ENCODE measurements at places on chromosomes 1 and 21.

DNA sequence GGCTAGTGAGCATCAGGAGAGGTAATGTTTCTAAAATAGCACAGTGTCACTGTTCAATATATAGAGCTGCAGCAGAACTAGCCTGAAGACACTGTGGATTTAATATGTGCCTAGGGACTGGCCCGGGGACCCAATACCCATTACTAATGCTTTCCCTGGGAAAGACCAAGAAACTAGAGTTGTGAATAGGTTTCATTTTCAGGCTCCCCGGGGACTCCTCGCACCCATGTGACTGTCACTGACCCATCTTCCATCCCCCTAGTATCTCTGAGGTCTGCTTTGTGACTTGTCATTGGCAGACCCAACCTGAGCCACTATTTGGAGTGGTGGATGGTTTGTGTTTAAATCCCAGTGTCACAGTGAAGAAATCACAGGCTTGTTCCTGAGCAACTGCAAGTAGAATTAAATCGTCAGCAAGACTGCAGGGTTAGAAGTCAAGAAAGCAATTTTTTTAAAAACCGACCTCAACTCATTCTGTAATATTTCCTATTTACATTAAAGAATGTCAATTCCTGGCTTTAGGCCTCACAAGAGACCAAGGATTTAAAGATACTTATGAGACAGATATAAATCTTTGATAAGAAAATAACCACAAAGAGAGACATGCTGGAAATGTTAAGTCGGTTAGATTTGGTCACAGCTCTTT is 130.0 kb upstream of the TNR start:
- DNase-seq: no peak

DNA sequence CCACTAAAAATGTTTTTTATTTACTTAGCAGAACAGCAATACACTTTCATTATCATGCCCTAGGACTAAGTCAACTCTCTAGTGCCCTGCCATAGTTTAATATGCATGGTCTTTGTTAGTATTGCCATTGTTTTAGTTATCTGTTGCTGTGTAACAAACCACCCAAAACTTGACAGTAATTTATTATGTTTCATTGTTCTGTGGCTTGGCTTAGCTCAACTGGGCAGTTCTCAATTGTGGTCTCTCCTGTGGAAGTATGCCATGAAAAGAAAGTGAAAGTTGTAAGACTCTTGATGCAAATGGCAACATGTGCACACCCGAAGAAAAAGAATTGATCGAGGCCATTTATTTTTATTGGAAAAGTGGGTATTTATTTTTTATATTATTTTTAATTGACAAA is 206.3 kb upstream of the KCTD3 start:
- no peak for DNase-seq

GRCh38 chr1:43954036-43954435 is 7.3 kb downstream of the IPO13 start:
- DNase-seq: no peak

DNA sequence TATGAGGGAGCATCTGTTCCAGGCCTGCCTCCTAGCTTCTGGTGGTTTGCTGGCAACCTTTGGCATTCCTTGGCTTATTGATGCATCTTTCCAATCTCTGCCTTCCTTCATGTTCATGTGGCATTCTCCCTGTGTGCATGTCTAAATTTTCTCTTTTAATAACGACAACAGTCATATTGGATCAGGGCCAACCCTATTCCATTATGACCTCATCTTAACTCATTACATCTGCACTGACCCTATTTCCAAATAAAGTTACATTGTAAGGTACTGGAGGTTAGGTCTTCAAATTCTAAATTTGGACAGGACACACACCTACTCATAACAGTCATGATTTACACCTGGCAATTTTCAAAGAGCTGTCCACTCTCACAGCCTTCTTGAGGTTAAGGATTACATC is 117.2 kb upstream of the FGGY start:
- DNase-seq: no peak

DNA sequence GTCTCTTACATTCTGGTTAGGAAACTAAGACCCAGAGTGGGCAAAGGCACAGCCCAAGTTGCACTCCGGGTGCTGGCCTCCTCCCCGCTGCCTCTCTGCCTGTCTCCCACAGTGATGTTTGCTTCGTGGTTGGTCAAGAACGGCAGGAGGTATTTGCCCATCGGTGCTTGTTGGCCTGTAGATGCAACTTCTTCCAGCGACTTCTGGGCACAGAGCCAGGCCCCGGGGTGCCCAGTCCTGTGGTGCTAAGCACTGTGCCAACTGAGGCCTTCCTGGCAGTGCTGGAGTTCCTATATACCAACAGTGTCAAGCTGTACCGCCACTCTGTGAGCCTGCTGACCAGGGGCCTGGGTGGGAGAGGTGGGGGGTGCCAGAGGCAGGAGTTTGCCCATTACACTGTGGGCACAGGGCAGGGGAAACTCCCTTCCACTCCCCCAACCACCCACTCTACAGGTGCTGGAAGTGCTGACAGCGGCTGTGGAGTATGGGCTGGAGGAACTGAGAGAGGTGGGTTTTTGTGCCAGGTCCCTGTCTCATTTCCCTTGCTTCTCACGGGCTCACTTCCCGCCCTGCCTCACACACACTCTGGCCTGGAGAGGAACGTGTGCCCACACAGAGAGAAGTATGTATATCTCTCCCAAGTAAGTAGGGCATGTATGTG is 1.9 kb downstream of the BTBD19 start:
- no peak for DNase-seq

- DNase-seq: no peak
These were observed 6.4 kb upstream of the S100A8 start for GRCh38 chr1:153397051-153397923.

DNA sequence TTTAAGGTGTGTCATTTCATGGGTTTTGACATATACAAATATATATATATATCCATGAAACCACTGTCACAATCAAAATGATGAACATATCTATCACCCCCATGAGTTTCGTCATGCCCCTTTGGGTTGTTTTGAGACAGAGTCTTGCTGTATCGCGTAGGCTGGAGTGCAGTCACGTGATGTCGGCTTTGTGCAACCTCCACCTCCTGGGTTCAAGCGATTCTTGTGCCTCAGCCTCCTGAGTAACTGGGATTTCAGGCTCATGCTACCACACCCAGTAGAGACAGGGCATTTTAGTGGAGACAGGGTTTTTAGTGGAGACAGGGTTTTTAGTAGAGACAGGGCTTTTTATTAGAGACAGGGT is 8.0 kb downstream of the HJV start:
- no peak for DNase-seq

DNA sequence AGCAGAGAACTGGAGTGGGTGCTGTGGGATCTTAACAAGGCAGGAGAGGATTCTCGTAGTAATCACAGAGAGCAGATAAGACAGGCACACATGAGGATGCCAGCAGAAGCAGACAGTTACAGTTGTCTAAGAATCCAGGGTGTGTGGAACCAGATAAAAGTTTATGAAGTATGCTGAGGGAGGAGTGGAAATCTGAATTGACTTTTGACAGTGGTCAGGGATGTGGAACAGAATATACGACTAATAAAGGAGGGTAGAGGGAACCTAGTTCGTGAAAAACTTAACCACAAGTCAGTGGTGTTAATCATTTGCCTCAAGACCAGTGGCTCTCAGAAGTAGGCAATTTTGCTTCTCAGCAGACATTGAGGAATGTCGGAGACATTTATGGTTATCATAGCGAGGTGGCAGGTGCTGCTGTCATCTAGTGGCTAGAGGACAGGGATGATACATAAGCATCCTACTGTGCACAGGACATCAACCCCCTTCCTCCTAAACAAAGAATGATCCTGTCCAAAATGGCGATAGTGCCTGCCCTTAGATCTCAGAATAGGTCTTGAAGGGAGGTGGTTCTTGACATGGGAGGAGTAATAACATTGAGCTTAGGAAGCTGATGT is 3.0 kb downstream of the LRRC8D start:
- no peak for DNase-seq

DNA sequence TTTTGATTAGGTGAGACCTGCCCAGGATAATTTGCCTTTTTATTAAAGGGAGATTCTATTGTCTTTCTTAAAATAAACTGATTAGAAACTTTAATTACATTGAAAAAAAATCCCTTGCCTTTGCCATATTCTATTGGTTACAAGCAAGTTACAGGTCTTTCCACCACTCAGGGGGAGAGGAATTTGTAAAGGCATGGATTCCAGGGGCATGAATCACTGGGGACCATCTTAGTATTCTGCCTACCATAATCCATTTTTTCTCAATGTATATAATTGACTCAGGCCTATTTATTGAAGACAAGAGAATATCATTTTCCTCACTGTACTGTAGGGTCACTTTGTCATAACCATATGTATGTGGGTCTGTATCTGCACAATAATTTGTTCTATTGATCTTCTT is 124.3 kb upstream of the PDE4B start:
- DNase-seq: no peak

- no peak for DNase-seq
These were observed 109.7 kb upstream of the SYT6 start for GRCh38 chr1:114263343-114263742.

DNA sequence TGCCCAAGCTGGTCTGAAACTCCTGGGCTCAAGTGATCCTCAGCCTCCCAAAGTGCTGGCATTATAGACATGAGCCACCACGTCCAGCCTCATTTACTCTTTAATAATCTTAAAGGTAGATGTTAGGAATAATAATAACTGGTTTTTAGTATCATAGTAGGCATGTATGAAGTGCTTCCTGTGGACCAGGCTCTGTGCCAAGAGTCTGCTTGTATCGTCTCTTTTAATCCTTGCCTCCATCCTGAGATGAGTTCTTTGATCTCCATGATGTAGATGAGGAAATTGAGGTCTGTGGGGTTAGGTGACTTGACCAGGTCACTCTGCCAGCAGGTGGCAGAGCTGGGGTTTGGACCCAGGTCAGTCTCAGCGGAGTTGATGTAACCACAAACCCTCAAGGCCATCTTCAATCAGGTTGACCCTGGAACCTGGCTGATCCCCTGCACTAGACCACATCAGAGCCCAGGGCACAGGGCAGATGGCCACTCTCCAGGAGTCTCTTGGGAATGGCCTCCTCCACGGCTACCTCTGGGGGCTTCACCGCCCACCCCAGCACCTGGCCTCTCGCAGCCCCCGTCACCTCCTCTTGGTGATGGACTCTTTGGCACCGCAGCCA is 11.3 kb downstream of the EFHD2 start:
- DNase-seq: no peak

DNA sequence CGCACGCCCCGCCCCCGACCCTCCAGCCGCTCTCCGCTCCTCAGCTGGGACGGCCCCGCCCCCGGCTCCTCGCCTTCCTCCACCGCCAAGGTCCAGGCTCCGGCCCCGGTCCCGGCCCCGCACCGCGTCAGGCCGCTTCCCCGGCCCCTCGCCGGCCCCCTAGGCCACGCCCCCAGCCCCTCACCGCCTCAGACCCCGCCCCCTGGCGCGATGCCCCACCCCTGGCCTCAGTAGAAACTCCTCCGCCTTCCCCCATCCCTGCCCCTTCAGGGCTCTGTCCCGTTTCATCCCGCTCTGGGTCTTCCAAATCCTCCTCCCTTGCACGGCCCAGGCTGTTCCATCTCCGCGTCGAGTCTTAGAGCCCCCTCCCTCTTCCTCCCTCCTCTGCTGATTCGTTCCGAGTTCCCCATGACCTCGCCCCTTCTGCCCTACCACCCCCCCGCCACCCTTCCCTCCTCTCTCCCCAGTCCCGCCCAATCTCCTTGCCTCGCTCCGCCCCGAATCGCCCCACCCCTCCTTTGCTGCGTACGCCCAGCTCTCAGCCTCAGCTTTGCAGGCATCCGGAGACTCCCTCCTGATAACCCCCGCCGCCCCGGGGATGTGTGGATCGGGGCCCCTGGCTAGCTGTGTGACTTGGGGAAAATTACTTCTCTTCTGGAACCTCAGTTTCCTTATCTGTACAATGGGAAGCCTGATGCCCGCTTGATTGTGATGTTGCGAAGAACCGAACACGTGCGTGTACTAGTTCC is 448 bp upstream of the ASAP3 start:
- peak; percentile 61 for DNase-seq

- no peak for DNase-seq
These were observed 25.0 kb downstream of the RGS7 start for GRCh38 chr1:241332037-241332409.

- no peak for DNase-seq
These were observed 69.2 kb downstream of the SETD4 start for GRCh38 chr21:35991131-35991530.

GRCh38 chr1:243718893-243719292 is 131.2 kb downstream of the AKT3 start:
- peak; percentile 49 for DNase-seq

DNA sequence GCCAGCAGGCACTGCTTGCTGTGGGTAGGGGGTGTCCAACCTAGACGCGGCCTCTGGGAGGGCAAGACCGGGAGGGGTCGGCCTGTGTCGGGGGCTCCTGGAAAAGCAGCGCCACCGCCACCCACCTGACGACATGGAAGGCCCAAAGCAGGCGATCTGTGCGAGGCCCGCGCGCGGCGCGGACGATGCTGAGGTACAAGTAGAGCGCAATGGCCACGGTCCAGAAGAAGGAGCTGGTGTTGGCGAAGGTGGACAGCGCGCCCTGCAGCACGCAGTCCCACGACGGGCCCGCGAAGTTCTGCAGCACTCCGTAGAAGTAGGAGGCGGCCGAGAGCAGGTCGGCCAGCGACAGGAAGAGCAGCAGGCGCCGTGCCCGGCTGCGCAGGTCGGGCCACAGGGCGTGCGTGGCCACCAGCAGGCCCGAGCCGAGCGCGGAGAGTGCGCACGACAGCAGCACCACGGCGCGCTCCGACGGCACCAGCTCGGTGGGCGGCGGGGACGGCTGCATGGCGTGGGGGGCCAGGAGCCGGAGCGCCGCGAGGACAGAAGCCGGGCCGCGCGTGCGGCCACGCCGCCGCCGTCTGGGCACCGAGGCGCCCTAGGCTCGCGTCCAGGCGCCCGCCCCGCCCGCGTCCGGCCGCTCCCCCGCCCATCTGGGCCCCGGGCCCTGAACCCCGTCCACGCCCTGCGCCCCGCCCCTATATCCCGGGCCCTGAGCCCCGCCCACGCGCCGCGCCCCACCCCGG is at the start of gene GPR157:
Gene GPR157 (minus strand): TSS at position 583 of the 746 bp plus-strand sequence. CDS start 75 bp downstream, at position 508.
- DNase-seq: no peak

DNA sequence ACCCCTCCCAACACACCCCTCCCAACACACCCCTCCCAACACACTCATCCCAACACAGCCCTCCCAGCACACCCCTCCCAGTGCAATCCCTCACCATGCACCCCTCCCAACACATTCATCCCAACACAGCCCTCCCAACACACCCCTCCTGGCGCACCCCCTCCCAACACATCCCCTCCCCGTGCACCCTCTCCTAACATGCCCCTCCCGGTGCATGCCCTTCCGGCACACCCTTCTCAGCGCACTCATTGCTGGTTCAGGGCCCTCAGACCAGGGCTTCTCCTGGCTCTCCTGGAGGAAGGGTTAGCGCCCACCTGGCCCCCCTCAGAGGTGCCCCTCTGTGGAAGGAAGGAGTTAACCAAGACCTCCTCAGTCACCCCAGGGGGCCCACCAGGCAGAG is 74.5 kb upstream of the ARHGEF16 start:
- DNase-seq: no peak

- DNase-seq: no peak
These were observed 36.2 kb upstream of the BTG2 start for GRCh38 chr1:203268901-203269653.
